ENCODE measurements at places on chromosomes 7 and 10.

- DNase-seq, result no peak
Measured at GRCh38 chr7:121796936-121797656, 75.9 kb upstream of the PTPRZ1 start.

- no peak for DNase-seq
Measured at GRCh38 chr10:20415684-20416083, 481.4 kb downstream of the NEBL start.

DNA sequence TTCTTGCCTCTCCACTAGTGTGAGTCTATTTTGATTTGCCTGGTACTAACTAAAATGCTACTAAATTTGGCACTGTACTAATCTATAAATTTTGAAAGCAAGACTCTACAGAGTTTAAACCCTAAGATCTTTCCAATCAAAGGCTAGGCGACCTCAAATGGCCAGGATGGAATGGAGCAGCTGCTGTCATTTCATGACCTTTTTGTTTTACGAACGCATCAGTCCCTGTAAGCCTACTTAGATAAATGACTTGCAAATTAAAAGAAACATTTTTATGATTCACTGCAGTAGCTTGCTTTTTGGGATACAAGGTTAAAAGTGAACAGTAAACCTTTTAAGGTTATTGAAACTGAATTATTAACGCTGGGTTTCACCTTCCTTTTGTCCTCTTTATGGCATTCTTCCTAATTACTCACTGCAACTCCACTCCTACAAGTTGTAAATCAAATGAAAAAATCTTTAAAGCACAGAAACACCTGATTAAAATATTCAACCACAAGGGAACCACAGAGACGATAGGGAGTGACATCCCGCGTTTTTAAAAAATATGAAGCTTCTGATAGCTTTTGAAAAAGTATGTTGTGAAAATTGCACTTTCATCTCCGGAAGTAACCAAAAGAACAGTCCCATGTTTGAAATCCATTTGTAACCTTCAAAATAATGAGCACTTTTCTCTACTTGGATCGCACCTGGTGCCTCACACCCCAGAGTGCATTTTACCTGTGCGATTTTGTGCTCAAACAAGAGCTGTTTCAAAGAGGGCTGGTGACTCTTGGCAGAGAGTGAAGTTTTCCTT is 595.1 kb downstream of the PARD3 start:
- DNase-seq, result no peak

- DNase-seq, result no peak
Measured at GRCh38 chr7:54987772-54988171, 31.0 kb upstream of the EGFR start.

GRCh38 chr7:128201067-128201689 is 39.9 kb upstream of the LEP start:
- no peak for DNase-seq

Measured in HT1080 (cell line).